ENCODE measurements at places on chromosomes 11 and 22. TPM values are rescaled to one million over a fixed set of nuclear protein-coding genes. Genes with fewer than 3 reads are reported as not detected.

Gene FIBIN
- total RNA-seq = not detected

- peak; percentile 21 for DNase-seq
Observed at GRCh38 chr11:113113801-113114704, 152.8 kb downstream of the NCAM1 start.

GRCh38 chr11:93907901-93908300 lies 57.5 kb upstream of the VSTM5 start:
- DNase-seq = no peak

GRCh38 chr11:16960250-16960649 lies 54.0 kb downstream of the PLEKHA7 start:
- DNase-seq = no peak

- no peak for DNase-seq
Observed at GRCh38 chr11:25562417-25562816, 769.5 kb upstream of the ANO3 start.

DNA sequence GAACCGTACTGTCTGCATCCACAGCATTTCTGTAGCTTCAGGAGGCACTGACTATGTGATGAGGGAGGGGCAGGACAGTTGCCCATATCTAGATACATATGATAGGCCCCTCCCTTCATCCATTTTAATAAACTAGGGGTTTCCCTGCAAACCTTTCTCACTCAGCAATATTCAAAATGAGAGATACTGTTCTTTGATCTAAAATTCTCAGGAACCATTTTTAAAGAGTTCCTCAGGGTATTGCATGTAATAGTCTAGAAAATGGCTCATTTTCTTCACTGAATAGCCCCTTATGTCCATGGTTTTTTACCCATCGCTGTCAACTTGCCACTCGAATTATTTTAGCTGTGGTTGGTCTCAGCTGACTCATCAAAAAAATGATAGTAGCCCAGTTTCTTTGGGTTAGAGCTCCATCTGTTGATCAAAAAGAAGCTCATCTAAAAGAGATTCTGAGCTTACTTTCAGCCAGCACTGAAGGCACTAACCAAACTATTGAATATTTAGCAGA lies 37.0 kb upstream of the DNAJB7 start:
- peak; percentile 24 for DNase-seq

GRCh38 chr11:72591785-72592502 lies 82.3 kb downstream of the PDE2A start:
- DNase-seq = peak; percentile 74

DNA sequence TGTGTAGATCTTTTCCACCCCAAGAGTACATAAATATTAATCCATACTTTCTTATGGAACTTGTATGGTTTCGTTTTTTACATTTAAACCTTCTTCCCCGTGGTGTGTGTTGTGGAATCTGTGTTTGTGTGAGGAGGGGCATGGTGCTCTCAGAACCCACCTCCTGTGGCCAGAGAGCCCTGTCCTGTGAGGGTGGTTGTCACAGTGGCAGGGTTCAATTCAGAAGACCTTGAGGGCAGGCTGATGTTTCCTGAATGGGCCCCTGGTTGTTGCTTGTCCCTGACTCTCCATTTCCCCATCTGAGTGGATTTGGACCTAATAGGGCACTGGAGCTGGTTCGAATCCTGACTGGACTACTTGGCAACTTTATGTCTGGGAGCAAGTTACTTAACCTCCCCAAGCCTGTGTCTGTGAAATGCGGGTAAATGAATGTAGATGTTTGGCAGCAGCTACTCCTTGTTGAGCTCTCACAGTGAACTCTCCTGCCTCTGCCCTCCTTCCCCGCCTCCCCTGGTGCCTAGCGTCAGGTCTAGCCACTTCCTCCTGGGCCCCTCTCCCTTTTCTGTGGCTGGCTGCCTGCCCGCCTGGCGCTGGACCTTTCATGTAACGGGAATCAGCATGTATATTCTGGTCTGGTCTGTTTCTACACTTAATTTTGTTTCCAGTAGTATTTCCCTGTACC lies 7.3 kb downstream of the NEAT1 start:
- DNase-seq = peak; percentile 70

DNA sequence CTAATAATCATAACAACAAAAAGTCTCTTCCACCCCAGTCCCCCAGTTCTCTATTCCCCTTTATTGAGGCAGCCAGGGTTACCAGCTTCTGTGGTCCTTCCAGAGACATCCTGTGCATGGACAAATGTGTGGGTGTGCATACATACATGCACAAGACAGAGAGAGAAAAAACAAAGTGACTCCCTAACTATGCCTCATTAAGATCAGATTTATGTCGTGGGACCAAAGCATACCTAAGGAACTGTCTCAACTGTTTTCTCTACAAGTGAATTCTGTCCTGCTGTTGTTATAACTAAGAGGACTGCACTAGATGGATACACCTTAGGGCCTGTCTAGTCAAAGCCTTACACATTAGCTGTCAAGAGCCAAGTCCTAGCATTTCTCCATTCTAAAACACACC lies 106.7 kb downstream of the MRTFA start:
- no peak for DNase-seq

- DNase-seq = no peak
Observed at GRCh38 chr22:17587629-17588028, 24.3 kb downstream of the SLC25A18 start.

All from activated CD8-positive, alpha-beta T cell treated with anti-CD3 and anti-CD28 coated beads, Interleukin-2, amount 10 ng/mL, durations not matched to agents 7 days and 5 days (primary cell).